Stimulated activated CD8-positive, alpha-beta memory T cell treated with anti-CD3 and anti-CD28 coated beads, Interleukin-15, amount 100 ng/mL, for 24 hours (primary cell): ENCODE measurements at places on chromosomes 2 and 18.

GRCh38 chr2:101540518-101540917, 65.6 kb upstream of the RFX8 start:
- DNase-seq = no peak

DNA sequence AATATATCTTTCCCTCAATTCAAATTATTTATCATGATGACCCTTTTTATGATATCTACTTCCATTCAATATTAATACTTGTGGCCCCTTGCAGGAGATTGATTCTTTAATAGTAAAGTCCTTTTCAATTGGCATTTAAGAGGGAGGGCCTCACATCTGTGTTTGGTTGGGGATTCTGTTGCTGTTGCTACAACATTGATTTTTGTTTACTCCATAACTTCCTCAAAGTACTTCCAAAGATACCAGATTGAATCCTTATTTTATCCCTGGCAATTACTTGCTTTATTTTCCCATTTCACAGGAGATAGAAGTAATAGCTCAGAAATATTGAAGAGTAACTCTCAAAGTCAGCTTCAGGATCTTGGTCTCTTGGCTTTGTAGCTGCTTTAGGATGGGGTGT, 32.8 kb downstream of the MEIS1 start:
- no peak for DNase-seq

DNA sequence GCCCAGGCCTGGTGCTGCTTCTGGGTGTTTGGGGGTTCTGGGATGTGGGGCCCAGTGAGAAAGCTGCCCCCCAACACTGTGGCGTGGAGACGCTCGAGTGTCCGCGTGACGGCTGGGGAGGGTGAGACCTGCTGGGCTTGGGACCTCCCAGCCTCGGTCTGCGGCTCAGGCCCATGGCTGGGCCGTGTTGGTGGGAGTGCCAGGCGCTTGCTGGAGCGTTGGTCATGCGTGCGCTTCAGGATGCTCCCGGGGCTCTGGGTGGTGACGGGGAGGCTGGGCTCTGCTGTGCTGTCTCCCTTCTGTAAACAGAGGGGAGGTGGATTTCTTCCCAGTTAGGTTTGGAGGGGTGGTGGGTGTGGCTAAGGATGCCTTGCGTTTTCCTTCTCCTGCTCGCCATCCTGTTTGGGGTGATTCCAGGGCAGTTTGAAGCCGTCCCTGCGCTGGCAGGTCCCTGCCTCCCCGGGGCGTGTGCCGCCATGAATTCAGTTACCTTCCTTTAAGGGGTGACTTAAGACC, 606 bp downstream of the GAL3ST2 start:
- DNase-seq = no peak

DNA sequence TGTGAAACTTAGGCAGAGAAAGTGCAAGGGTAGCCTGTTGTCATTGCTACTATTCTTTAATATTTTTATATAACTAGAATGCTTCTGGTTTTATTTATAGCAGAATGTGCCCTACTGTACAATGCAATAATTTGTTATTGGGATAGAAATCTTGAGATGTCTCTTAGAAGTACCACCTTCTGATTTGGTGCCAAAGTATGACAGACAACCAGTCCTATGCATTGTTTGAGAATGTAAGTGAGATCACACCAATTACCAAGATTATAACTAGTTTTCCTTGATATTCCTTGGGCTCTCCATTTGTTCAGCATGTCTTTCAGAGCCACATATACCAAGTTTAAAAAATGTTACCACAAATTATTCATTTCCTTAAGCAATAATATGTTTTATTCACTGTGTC, 399.7 kb downstream of the CPS1 start:
- no peak for DNase-seq

DNA sequence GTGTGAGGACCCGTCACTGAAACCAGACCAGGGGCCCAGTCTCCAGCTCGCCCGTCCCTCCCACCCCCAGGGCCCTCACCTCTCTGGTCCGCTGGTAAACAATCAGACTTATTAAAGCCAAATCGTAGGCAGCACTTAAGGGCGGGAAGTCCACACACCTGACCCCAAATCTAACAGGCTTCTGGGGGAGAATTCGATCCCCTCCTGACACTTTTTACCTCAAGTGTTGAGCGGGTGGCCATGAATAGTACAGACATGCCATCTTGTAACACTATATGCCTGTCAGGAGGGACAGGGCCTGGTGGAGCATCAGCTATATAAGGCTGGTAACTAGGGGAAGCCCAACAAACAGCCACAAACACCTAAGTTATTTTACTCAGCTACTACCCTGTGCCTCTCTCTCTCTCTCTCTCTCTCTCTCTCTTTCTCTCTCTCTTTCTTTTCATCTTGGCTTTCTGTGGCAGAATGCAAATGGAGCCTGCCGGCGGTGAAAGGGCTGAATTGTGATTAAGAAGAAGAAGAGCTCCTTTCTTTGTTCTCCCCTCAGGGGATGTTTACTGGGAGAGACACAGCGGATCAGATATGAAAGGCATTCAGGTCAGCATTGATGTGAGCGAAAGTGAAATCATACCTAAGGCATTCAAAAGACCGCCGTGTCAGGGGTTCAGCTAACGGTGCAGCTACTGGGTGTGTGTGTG, 9.5 kb downstream of the ZEB2 start:
- DNase-seq = no peak

GRCh38 chr2:170881840-170882239, 47.2 kb upstream of the GORASP2 start:
- no peak for DNase-seq

- no peak for DNase-seq
These were observed 47.0 kb upstream of the PLEKHM3 start for GRCh38 chr2:208072250-208072892.

DNA sequence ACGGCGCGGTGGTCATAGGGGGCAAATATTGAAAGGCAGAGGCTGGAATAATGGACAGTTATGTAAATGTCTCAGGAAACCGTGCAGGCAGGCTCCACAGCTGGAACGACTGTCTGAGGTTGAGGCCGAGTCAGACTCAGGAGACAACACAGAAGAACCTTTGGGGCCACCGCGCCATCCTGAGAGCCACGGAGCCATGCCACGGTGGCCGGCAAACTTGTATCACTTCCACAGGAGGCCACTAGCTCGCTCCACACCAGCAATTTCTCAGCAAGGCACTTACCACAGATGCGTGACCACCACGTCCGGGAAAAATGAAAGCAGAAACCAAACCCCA, 156.7 kb upstream of the SALL3 start:
- DNase-seq = no peak

DNA sequence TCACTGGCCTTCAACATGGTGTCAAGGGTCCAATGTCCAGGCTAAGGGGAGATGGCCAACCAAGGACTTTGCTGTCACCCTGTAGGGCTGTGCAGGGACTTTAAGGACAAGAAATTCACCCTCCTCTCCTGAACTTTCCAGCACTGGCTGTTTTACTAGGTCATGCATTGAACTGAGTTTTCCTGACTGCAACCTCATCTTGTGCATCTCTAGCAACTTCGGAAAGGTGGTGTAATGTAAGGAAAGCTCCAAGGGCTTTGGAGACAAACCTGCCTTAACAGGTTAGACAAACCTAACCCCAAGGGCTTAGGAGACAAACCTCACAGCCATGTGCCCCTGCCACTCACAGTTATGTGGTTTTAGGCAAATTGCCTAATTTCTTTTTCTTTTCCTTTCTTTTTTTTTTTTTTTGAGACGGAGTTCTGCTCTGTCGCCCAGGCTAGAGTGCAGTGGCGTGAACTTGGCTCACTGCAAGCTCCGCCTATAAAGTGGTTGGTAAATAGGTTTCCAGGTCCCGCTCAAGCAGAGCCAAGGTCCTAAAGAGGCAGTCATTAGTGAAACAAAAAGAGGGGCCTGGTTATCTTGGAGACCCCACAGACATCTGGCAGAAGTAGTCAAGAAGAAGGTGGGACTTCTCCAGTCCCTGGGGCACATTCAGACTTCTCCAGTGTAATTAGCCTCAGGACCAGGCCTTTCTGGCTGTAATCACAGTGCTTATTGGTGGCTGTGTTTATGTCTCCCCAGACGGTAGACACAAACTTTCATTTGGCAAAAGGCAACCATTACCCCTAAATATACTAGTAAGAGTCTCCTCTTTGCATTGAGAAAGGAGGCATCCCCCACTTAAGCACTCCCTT, 37.6 kb upstream of the PMAIP1 start:
- DNase-seq = no peak

DNA sequence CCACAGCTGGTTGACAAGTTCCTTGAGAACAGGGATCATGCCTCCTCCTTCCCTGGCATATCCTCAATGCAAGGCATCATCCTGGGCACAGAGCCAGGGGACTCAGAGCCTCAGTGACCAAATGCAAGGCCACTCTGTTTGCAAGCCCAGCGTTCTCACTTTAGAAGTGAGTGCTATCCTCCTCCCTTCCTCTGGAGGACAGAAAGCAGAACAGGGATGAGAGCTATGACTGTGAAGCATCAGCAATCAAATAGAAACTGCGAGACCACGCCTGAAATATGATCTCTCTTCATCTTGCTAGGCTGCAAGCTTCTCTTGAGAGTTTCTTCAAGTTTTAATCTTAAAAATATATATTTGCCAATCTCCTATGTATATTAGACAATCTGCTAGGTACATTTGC, 119.8 kb downstream of the LRATD1 start:
- DNase-seq = no peak

- no peak for DNase-seq
These were observed 47.1 kb downstream of the CDCA7 start for GRCh38 chr2:173401716-173402326.

DNA sequence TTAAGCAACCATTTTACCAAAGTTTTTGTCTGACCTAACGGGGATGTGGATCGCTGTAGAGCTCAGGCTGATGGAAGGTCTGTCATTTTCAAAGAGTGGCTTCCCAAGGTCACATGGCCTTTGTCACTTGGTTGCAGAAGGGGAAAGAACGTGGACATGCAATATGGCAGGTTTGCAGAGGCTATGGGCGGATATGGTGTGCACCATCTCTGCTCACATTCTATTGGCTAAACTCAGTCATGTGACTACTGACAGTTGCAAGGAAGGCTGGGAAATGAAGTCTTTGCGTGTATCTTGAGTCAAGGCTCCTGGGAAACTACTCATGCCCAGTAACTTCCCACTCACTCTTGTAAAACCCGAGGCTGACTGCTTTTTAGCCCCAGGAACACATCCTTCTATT, 96.8 kb downstream of the ST6GAL2 start:
- DNase-seq = no peak

DNA sequence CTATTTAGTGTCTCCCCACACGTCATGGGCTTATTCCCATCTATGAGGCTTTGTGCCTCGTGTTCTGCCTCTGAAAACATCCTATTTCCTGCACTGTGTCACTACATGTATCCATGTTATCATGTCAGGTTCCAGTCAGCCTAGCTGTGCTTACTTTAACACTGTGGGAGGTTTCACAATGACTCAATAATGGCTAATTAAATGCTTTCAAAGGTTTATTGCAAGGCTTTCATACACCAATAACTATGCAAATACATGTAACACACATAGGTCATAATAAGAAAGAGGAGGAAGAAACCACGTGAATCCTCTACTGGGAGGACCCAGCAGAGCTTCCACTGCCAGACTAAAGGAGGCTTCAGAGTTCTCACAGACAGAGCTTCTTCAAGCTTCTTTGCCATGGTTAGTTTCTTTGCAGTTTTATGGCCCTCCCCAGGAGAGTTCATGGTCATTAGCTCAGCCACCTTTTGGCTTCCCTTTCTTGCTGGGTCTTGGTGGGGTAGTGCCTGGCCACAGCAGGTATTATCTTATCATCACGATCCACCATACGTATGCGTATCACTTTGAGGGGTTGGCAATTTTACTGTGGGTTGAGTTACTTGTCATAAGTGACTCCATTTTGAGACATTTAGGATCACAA, 5.1 kb upstream of the COLEC12 start:
- DNase-seq = no peak

GRCh38 chr18:32026491-32027086, 8.0 kb downstream of the RNF125 start:
- no peak for DNase-seq

- no peak for DNase-seq
These were observed 20.0 kb upstream of the SERPINB2 start for GRCh38 chr18:63867368-63868125.

DNA sequence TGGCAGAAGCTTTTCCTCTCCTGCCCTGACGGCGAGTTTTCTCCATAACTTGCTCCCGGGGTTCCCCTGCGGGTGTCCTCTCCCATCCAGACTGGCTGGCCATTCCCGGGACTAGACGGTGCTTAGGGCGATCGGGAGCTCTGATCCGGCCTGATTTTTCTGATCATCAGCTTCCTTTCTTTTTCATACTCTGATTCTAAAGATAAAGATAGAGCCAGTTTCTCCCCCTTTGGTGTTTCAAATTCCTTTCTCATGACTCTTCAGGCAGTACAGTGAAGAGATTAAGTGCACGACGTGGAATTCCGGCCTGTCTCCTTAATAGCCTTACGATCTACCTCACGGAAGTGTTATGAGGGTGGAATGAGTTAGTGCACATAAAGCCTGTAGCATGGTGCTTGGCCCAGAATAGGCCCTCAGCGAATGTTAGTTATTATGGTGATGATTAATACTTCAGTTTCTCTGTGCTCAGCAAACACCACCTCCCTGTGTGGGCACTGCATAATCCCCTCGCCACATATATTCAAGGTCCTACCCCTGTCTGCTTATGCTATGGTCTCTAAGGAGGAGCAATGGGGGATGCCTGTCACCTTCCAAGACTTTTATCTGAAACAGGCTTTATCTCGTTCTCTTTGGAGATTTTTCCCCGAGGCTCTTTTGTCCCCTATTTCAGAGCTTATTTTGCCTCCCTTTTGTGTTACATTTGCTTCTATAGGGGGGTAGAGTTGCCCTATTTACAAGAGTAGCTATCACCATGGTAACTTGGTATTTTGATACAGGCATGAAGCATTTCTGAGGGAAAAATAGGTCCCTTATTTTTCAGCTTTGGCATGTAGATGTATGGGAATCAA, 254.8 kb downstream of the CDH2 start:
- DNase-seq = no peak

- DNase-seq = no peak
These were observed 5.6 kb upstream of the RUFY4 start for GRCh38 chr2:218063486-218063885.
